Esophagus squamous epithelium (tissue), 5 donors: ENCODE measurements at places on chromosomes 1 and 21.

- DNase-seq = no peak
These were observed 45.9 kb downstream of the CHD5 start for GRCh38 chr1:6134206-6134605.

DNA sequence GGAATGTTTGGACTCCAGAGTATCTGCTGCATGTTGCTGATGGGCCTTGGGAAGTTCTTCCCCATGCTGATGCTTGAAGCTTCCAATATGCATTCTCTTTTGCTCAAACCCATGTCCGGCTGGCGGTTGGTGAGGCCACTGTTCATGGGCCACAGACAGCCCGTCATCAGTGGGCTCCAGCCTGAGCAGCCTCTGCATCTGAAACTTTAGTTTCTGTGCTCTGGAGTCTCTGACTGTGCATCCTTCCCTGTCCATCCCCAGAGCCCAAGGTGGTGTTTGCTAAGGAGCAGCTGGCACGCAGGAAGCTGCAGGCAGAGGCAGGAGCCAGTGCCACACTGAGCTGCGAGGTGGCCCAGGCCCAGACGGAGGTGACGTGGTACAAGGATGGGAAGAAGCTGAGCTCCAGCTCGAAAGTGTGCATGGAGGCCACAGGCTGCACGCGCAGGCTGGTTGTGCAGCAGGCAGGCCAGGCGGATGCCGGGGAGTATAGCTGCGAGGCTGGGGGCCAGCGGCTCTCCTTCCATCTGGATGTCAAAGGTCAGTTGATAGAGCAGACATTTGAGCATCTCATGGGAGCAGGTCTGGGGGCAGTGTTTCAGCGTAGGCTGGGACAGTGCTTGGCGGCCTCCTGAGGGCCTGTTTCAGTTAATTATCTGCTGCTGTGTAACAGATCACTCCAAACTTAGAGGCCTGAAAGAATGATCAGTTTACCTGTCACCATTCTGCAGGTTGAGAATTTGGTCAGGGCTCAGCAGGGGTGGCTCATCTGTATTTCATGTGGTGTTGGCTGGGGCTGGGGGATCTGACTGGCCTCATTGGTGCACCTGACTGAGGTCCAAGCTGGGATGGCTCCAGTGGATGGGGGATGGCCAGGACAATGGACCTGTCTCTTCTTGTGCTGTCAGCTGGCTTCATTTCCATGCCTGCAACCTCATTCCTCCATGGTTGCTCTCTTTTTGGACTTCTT, 16.6 kb downstream of the OBSCN start:
- no peak for DNase-seq

GRCh38 chr1:91099746-91100621, 78.1 kb upstream of the ZNF644 start:
- no peak for DNase-seq

GRCh38 chr1:51916587-51917405, 38.3 kb upstream of the NRDC start:
- DNase-seq = no peak

- DNase-seq = no peak
These were observed 53.3 kb downstream of the ZFYVE9 start for GRCh38 chr1:52195161-52195560.

DNA sequence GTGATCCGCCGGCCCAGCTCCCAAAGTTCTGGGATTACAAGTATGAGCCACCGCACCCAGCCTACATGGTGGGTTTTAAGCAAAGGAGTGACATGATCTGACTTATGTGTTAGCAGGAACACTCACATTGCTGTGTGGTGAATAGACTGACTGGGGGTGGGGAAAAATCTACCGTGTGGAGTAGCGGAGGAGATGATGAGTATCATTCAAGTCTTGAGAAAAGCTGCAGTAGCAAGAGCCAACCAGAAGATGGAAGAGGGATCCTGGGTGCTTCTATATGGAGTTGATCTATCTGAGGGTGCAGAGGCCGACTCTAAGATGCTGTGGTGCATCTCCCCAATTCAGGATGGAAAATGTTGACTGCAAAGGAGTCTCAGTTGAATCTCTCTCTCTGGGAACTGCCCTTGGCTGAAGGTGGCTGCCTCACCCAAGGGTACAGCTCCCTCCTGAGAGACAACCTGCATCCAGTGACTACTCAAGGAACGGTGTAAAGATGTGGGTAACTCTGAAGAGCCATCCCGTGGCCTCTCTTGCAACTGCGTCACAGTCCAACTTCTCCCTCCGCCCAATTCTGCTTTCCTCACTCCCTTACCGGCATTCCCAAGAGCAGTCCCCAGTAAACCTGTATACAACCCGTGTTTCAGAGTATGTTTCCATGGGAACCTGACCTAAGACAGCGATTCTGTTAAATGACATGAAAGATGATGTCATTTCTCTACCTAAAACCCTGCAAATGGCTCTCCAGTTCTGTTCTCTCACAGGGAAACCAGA, 7.4 kb upstream of the B3GALNT2 start:
- DNase-seq = no peak

DNA sequence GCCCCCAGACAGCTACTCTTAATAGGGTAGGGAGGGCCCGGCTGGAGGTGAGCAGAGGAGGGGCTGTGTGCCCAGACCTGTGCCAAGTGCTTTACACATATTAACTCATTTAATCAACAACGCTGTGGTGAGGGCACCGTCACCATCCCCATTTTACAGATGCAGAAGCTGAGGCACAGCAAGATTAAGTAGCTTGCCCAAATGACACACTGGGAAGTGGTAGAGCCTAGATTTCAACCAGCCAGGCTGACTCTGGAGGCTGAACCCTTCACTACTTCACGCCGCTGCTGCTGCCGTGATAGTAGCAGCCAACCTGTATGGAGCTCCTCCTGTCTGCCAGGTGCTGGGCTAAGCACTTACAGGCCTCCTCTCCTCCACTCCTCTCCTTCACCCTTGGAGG, 127.2 kb downstream of the PTPRU start:
- no peak for DNase-seq

- DNase-seq = no peak
These were observed 59.0 kb upstream of the EDEM3 start for GRCh38 chr1:184813528-184814089.

GRCh38 chr1:67393240-67393639, 37.0 kb downstream of the SERBP1 start:
- no peak for DNase-seq

DNA sequence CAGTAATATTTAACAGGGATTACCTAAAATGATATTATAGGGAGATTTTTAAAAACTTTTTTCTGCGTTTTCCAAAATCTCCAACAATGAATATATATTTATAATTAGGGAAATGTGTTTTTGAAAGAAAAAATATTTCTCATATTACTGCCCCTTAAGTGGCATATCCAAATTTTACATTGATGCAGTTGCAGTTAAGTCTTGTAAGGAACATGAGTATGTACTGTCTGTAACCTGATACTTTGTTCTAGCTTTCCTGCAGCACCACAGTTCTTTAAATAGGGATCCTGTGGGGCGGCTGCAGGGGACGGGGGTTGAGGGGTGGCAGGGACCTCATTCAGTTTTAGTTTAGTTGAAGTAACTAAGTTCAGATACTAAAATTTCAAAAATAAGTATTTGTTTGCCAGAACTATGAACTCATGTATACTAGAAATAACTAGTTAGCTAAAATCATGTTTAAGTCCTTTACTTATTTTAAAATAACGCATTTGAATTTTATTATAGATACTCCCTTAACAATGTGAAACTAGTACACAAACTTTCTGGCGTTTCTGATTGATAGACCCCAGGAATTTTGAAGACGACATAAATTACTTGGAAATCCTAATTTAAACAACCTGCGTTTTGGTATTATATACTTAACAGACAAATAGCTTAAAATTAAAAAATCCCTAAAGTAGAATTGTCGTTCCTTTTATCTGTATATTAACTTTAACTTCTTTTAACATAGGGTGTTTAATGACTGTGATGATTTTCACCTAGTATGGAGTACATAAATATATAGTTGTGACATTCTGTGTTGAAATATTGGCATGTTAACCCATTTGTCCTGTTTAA, 639 bp upstream of the DNAJB4 start:
- DNase-seq = no peak

DNA sequence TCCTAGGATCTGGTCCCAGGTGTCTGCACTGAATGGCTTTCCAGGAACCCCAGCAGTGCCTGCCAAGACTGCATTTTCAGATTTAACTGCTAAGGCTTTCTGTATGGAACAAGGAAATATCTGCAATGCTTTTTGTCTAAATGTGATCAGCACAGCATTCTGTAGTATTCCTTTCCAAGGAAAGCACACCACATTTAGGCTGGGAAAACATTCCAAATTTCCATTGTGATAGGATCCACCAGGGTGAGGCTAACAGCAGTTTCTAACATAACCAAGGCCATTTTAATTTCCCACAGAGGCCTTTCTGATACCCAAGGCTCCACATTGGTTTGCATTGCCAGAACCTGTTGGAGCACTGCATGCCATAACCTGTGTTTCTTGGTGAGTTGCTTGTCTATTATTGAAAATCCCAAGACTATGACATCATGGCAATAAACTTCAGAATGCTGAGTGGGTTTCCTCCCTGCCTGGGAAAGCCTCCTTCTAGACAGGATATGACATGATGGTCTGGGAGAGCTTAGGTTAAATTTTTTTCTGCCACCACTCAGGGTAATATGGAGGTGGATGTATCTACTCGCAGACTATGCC, 23.3 kb upstream of the PTGFRN start:
- no peak for DNase-seq

- no peak for DNase-seq
These were observed 213.2 kb upstream of the C8B start for GRCh38 chr1:57179001-57179400.

DNA sequence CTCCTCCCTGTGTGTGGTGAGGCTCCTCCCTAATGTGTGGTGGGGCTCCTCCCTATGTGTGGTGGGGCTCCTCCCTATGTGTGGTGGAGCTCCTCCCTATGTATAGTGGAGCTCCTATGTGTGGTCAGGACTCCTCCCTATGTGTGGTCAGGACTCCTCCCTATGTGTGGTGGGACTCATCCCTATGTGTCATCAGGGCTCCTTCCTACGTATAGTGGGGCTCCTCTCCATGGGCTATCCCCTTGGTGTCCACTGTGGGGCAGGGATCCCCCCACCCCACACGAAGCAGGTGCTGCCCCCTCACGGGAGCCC, 29.6 kb downstream of the PRSS38 start:
- DNase-seq = no peak

DNA sequence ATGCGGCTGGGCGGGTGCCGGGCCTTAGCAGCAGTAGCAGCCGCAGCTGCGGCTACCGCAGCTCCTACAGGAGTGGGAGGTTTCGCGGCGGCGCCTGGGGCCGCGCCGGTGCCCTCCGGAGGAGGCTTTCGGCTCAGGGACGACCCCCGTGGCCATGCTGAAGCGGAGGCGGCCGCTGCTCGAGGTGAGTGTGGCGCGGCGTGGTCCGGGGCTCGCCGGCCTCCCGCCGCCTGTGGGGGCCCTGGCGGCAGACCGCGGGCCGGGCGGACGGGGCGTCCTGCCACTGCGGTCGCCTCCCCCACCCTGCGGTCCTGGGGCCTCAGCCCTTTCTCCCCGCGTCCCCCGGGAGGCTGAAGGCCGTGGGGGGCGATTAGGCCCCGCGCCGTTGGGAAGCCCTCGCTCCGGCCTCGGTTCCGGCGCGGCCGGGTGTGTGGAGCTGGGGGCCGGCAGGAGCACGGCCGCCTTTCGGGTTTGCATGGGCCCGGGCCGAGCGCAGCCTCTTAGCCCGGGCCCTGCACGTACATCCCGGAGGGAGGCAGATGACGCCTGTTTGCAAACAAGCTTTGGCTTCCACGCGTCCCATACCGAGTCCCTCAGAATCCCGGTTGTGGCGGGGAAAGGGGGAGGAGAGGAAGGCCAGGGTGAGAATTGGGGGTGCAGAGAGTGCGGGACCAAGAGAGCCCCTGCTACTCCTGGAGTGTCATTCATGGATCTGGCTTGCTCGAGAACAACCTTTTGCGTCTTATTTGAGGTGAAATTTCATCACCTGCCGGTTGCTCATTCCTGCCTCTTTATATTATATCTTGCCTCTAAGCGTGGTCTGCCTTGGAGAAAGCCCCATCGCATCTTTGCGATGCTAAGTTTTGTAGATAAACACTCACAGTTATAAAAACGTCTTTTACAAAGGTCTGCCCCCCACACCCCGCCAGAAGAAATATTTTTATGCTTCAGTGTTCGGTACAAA, 613 bp downstream of the ZFYVE9 start:
- no peak for DNase-seq

DNA sequence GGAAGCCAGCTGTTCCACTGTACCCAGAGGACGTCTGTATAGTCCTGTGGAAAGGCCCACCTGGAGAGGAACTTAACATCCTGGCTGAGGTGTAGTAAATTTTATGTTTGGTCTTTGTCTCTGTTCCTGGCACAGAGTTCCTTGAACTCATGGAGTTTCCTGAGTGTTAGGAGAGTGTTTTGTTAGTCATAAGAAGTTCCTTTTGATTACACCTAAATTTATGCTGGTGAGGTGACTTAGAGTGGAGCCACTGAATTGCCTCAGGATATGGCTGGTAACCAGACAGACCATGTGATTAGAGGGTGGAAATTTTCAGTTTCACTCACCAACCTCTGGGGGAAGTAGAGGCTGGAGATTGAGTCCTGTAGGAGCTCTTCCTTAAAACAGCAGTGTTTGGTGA, 57.9 kb downstream of the RASAL2 start:
- DNase-seq = no peak

DNA sequence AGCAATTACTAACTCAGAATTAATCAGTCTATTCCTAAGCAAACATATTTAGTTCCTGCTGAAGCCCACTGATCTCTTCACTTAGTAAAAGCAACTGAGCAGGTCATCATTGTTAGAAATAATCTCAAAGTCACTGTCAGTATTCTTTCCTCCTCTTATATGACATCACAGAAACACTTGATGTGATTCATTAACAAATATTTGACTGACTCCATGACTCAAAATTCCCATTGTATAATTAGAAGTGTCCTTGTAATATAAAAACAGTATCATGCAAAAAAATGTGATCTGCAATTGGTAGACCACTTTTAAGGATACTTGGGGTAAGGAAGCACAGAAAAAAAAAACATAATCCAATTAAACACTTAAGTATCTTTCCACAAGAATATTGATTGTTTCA, 194.4 kb downstream of the DPYD start:
- no peak for DNase-seq

- no peak for DNase-seq
These were observed 107.1 kb upstream of the ERRFI1 start for GRCh38 chr1:8133190-8133589.

- DNase-seq = no peak
These were observed 5.7 kb downstream of the SLC9A1 start for GRCh38 chr1:27149084-27149761.

GRCh38 chr1:206570529-206570928, 41.7 kb downstream of the EIF2D start:
- no peak for DNase-seq

DNA sequence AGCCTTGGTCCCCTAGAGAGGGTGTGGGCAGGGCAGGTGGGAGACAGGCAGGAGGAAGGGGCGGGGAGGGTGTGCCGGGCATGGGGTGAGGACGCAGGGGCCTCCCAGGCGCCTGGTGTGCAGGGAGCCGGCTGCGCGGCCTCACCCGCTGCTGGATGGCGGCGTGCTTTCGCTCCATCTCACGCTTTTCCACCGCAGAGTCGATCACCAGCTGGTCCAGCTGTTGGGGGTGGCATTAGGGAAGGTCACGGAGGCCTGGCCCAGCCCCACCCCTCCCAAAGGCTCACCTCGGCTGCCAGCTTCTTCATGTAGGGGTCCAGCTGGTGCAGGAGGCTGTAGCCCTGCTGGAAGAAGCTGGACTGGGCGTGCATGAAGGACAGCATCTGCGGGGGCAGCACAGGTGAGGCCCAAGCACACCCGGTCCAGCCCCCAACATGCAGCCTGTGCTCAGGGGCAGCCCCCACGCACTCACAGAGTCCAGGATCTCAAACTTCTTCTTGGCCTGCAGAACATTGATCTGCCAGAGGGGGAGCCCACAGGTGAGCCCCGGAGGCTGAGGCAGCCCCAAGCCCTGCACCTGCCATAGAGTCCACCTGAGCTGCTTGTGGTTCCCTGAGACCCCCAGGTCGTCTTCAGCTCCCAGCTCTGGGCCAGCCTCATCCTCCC, 7.9 kb downstream of the ACAP3 start:
- DNase-seq = no peak
